Stimulated activated CD4-positive, alpha-beta T cell treated with anti-CD3 and anti-CD28 coated beads, Interleukin-4, amount 100 ng/mL, for 4 hours (primary cell): ENCODE measurements at places on chromosomes 12 and 14.

DNA sequence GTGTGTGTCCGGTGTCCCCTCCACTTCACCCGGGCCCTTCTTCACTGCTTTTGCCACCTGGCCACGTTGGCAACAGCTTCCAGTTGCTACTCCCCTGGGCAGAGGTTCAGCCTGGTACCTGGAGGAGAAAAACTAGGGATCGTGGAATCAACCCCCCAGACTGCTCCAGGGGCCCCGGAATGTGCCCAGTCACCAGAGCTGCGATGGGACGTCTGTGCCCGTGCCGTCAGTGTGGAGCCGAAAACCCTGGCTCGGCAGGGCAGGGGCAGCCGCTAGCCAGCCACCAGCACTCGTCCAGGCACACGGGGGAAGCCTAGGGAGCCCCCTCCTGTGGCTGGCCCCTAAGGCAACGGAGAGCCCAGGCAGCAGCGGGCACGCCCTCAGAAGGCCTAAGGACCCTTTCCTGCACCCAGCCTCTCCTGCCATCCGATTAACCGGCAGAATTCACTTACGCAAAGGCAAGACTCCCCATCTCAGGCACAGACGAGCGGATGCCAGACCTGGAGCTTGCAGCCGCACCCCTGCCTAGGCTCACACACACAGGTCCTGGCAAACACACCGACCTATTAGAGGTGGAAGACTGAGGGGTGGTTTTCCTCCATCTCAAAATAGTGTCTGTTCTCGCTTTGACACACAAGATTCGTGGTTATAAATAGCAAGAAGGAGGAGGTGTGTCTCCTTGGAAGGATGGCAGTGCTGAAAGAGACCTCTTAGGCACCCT, 62.6 kb downstream of the FBXL14 start:
- no peak for DNase-seq

DNA sequence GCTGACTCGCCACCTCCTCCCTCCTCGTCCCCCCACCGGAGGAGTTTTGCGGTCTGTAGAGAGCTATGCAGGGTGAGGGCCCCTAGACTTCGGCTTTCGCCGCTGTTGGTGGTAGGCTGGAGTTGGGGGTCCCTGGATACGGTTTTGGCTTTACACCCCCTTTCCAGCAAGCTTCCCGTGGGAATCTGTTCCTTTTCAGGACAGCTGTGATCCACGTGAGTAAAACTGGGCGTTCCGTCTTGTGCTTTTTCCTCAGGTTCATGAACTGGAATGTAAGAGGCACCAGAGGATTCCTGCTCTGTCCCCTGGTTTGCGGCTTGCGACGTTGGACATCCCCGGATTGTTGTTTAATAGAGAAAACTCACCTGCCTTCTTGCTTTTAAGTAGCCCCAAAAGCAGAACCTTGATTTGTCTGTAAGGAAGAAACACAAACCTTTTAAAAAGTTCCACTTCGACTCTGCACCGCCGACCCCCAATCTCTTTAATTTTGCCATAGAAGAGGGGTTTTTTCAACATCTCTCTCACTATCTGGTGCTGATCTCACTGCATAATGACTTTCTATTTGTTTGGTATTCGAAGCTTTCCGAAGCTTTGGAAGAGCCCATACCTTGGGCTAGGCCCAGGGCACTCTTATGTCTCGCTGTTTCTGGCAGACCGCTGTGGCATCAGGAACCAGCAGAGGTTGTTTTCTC, 490 bp downstream of the PRORP start:
- DNase-seq: no peak

- DNase-seq: no peak
Measured at GRCh38 chr12:58378028-58378427, 436.7 kb downstream of the ATP23 start.

GRCh38 chr12:121578230-121579189, 2.3 kb downstream of the KDM2B start:
- no peak for DNase-seq

DNA sequence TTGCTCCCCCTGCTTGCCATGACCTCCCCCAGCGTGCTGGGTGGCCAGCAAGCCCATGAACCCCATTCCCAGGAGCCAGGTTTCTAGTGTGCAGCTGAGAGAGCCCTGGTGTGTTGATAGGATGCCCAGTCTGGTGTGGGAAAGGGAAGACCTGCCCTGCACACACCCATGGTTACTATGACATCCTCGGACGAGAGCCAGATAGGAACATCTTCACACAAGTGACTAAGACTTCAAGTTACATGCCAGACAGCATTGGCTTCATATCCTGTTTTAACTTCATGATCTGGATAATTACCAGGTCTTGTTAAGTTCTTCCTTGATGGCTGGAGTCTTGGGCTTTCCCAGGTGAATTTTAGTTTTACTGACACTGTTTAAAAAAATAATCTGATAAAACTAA, 196.6 kb upstream of the EGLN3 start:
- DNase-seq: no peak

- DNase-seq: no peak
Measured at GRCh38 chr12:54005531-54005852, 3.3 kb upstream of the HOXC8 start.

DNA sequence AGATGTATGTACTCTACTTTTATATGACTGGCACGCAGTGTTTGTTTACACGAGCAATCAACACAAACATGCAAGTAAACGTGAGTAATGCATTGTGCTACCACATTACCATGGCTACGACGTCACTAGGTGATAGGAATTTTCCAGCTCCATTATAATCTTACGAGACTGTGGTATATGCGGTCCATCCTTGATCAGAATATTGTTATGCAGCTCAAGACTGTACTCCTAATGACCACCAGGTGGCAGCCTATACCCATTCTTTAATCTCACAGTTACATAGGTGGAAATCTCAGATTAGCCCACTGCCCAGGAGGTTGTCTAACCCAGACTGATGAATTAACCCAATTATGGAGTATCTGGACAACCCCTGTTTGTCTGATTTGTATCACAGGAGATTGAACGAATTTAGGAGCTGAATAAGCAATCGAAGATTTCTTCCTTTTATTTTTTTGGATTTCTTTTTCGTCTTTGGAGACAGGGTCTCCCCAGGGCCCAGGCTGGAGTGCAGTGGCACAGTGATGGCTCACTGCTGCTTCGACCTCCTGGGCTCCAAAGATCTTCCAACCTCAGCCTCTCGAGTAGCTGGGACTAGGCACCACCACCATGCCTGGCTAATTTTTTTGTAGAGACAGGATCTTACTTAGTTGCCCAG, 8.7 kb upstream of the TESPA1 start:
- DNase-seq: peak; percentile 55

- DNase-seq: no peak
Measured at GRCh38 chr14:104898870-104899510, 25.7 kb upstream of the PLD4 start.

DNA sequence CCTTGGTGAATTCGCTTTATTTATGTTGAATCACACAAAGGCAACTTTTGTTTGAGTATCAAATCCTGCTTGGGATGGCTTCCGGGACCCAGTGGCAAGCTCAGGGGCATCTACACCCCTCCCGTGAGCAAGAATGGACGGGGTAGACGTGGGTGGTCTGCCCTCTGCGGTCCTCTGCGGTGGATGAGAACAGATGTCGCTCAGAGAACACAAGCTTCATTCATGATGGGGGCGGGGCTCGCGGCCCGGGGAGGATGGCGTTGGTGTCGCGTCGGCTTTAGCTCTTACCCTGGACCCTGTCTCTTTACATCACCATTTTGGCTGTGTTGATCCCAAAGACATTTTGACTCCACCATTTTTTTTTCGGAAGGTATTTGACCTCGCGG, 158.5 kb upstream of the RTL1 start:
- DNase-seq: no peak

DNA sequence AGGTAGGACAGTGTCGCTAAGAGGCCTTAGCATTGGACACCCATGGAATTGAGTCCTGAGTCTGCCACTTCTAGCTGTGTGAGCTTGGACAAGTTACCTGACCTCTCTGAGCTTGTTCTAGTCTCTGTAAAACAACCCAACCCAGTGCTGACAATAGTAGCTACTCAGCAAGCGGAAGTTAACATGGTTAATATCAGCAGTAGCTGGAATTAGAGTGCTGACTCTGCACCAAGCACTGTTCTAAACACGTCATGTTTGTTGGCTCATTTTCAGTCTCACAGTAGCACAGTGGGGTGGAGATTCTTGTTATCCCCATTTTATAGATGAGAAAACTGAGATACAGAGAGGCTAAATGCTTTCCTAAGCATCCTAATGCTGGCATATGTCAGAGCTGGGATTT, 47.5 kb upstream of the RIN3 start:
- DNase-seq: no peak

DNA sequence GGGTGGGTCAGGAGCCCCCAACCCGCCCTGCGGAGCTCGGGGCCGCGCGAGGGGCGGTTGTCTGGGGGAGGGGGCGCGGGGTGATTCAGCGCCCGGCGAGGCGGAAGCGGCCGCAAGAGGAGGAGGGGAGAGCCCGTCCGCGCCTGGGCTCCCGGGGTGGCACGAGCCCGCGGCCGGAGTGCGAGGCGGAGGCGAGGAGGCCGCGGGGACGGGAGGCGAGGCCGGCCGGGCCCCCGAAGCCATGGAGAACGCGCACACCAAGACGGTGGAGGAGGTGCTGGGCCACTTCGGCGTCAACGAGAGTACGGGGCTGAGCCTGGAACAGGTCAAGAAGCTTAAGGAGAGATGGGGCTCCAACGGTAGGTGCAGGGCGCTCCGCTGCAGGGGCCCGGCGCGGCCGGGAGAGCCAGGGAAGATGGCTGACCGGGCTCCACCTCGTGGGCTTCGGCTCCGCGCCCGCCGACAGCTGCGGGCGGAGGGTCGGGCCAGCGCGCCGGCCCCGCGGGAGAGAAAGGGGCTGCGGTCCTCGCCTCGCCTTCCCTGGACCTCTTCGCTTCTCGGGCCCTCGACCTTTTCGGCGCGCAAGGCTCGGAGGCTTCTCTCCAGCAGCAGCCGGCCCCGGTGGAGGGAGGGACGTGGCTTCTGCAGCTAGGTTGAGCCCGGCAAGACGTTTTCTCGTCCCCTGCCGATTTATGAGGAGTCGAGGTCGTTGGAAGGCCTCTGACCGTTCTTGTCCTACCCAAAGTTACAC, 677 bp downstream of the ATP2A2 start:
- DNase-seq: peak; percentile 54

DNA sequence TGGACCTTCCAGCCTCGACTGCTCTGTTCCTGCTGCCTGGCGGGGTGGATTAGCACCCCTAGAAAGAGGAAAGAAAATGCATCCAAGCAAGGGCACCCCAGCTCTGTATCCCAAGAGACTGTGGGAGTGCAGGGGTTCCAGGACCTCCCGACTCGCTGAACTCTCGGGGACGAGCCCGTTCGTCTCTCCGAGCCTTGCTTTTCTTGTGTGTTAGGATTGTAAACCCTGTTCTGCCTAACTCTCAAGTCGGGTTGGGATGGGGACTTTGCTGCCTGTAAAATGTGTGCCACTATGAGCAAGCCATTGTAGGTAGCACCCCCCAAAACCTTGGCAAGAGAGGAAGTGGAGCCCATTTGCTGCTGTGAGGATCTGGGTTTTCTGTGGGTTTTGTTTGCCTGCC, 73.2 kb upstream of the VRK1 start:
- DNase-seq: no peak

DNA sequence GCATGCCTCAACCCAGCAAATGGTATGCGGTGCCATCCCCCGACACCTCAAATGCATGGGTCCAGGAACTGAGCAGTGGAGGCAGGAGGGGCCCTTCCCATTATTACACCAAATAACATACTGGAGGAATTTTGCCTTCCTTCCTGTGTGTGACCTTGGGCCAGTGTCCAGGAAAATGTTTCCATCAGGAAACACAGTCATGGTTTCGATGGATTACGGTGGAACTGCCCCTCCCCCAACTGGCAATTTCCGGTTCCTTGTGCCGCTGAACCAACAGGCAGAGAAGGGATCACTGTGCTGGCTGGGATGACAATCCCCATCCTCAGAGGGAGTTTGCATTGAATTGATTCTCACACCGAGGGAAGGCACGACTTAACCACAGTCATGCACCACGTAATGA, 9.1 kb upstream of the CDC42BPB start:
- DNase-seq: no peak

- no peak for DNase-seq
Measured at GRCh38 chr14:101770183-101770582, 8.7 kb downstream of the PPP2R5C start.

GRCh38 chr14:59208224-59208814, 19.9 kb downstream of the DAAM1 start:
- no peak for DNase-seq

- DNase-seq: no peak
Measured at GRCh38 chr14:99883866-99884650, 90.8 kb downstream of the EML1 start.

GRCh38 chr14:61491876-61492434, 170.6 kb downstream of the PRKCH start:
- DNase-seq: no peak

GRCh38 chr14:22660654-22661053, 16.5 kb upstream of the OR6J1 start:
- DNase-seq: no peak

- peak; percentile 42 for DNase-seq
Measured at GRCh38 chr14:102320033-102320660, 601 bp downstream of the ZNF839 start.

- no peak for DNase-seq
Measured at GRCh38 chr12:7160183-7160582, 29.3 kb upstream of the PEX5 start.

GRCh38 chr12:109994401-109995175, 1.6 kb downstream of the GIT2 start:
- DNase-seq: no peak

DNA sequence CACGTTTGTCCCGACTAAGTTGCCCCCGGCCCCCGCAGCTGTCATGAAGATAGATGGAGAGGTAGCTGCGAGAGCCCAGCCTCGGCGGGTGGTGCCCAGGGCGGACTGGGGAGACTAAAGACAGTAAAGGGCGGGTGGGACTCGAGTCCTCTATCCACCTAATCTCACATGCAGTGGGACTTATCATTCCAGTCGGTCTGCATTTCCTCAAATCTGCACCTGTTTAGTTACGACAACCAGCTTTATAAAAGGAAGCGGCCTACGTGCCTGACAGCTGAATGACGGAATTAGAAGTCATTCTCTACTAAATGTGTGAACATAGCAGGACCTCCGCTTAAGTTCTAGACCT, 109.8 kb upstream of the EGLN3 start:
- no peak for DNase-seq

DNA sequence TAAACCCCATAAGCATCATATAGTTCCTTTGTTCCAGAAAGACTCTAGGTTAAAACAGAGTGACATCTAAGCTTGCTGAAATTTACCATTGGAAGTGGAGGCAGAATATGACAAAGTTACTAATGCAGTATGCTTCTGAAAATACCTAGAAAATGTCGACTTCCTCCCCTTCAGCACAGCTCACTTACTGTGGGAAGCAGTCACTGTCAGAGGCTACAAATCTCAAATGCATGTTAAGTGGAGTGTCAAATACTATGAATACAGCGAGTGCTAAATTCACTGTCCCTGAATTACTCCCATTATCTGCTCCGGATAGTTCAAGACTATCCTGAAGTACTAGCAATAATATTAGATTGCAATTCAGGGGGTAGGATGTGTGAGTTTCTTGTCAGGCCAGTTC, 1454.6 kb downstream of the AACS start:
- no peak for DNase-seq

GRCh38 chr12:54025499-54026405, 2.5 kb upstream of the HOXC6 start:
- no peak for DNase-seq
